ENCODE measurements at places on chromosomes 1 and 21.

DNA sequence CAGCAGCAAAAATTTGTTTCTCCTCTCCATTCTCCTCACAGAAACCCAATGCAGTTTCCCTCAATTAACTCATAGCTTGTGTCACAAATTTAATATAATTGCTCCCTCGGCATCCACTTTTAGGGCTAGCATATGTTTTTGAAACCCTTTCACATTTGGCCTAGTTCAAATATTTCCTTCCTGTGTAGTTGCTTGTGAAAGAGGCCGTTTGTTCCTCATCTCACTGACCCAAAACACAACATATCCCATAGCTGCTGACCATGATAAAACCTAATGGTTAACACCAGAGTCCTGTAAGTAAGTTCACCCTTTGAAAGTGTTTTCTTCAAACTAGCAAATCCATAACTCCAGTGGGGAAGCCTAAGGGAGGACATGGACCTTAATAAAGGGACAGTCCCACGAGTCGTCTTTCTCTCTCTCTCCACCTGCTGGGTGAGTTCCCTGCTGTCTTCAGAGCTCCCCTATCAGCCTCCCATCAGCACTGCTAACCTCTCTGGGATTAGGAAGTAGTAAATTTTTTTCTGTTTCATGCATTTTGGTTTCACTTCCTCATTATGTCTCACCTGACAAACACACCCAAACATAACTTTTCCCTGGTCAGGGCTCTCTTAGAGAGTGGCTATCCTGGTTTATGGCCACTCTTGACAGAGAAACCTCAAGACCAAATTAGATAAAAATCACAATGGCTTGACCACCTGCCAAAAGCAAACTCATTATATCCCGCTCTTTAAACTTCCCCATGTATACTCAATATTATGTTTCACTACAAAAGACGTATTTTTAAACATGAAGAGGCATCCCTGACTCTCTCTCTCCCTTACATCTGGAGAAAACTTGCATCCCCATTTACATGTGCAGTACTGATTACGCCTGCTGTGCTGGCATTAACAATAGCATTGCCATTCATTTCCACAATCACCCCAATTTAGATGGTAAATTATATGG is 177.7 kb upstream of the HP1BP3 start:
- no peak for DNase-seq

- DNase-seq = no peak
These were observed 36.6 kb upstream of the ACTA1 start for GRCh38 chr1:229470406-229471043.

- no peak for DNase-seq
These were observed 100.4 kb downstream of the AJAP1 start for GRCh38 chr1:4754816-4755215.

DNA sequence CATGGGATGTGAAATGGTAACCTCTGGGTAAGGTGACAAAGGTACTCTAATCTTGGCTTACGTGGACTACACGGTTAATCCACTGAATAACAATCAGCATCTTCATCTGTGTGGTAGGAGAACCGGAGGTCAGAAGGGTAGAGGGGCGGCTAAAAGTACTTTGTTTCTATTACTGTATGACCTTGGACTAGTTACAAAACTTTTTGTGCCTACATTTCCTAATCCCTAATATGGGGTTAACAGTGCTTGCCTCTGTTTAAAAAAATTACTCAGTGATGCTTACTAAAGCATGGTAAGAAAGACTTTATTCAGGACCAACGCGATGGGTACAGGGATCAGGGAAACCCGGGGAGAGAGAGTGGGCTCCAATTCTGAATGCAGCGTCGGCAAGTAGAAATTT is 1.7 kb upstream of the MRPS6 start:
- DNase-seq = no peak

- no peak for DNase-seq
These were observed at the start of gene RXFP4 for GRCh38 chr1:155940993-155941844. TSS of gene RXFP4 (plus strand) at chr1:155941638. CDS start at chr1:155941710, 72 bp downstream.

DNA sequence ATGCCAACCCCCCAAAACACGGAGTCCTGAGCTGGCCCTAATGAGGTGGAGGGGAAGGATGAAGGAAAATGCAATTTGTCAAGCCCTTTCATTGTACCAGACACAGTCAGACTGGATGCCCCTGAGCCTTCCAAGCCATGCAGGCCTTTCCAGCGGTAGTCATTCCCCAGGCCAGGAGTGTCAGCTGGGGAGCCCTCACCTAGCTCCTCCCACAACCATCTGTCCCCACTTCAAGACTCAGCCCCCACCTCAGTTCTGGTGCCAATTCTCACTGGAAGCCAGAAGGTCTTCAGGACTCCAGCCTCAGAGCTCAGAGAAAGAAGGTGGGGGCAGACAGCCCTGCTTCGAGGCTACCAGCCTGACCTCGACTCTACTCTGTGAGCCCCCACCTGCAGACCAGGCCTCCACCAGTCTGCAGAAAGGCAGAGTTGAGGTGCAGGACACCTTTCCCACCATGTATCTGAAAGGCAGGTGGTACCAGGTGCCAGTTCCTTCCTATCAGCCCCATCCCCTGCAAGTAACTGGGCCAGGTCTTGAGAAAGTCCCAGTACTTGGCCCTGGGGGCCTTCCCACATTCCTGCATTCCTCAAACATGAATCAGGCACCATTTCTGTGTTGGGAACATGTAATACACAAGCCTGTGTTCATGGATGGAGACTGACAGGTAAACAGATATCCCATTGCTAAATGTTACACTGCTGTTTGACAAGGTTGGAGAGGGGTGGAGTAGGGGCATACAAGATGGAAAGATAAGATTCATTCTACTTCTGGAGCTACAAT is 180.6 kb upstream of the EDN2 start:
- no peak for DNase-seq

GRCh38 chr1:53573931-53574330 is 114.7 kb downstream of the DMRTB1 start:
- DNase-seq = no peak

- DNase-seq = no peak
These were observed 17.6 kb downstream of the CAMTA1 start for GRCh38 chr1:6802893-6803292.

GRCh38 chr1:37691497-37692077 is 729 bp upstream of the CDCA8 start:
- DNase-seq = no peak

- DNase-seq = no peak
These were observed 350.2 kb downstream of the PLPP3 start for GRCh38 chr1:56229186-56229585.

DNA sequence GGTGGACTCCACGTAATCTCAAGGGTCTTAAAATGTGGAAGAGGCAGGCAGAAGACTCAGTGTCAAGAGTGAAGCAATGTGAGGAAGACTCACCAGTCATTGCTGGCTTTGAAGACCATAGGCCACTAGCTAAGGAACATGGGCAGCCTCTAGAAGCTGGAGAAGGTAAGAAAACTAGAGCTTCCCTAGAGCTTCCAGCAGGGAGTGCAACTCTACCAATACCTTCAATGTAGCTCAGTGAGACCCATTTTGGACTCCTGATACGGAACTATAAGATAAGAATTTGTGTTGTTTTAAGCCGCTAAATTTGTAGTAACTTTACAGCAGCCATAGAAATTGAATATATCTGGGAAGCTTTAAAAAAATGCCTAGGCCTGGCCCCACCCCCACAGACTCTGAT is 18.9 kb downstream of the METTL13 start:
- no peak for DNase-seq

DNA sequence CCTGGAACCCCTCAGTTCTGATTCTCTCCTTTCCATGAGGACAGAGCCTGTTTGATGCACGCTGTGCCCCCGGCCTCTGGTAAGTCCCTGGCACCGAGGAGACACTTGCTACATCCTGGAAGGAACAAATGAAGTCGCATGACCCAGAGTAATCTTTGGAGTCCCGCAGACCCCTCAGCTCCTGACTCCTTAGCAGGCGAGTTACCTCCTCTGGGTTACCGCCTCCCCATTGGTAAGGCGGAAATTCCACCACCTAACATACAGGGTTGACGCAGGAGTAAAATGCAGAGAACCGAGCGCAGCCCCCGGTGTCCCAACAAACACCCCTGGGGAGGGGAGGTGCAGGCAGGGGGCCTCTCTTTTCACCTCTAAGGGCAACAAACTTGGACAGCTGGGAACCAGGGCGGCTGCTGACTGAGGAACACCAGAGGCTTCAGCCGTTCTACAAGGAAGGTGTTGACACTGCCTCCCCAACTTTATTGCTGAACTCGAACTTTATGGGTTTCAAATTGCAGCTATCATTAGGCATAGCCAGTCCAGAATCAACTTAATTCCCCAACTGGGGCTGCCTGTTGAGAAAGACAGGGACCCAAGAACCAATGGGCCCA is 115.3 kb upstream of the IFFO2 start:
- DNase-seq = no peak

GRCh38 chr1:243244432-243244841 is 10.6 kb downstream of the CEP170 start:
- DNase-seq = no peak

DNA sequence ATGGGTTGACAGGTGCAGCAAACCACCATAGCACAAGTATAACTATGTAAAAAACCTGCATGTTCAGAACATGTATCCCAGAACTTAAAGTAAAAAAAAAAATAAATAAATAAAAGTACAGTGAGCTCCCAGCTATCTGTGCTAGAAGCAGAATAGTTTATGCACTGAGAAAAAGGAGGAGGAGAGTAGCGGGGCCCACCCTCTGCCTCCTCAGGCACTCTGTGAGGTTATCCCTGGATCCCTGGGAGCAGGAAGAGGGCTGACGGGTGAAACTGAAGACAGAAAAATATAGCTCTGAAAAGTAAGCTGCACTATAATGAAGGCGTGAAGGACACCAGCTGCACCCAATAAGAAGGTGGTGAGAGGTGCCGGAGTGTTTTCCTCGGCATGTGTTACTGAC is 117.2 kb downstream of the SIPA1L2 start:
- DNase-seq = no peak

DNA sequence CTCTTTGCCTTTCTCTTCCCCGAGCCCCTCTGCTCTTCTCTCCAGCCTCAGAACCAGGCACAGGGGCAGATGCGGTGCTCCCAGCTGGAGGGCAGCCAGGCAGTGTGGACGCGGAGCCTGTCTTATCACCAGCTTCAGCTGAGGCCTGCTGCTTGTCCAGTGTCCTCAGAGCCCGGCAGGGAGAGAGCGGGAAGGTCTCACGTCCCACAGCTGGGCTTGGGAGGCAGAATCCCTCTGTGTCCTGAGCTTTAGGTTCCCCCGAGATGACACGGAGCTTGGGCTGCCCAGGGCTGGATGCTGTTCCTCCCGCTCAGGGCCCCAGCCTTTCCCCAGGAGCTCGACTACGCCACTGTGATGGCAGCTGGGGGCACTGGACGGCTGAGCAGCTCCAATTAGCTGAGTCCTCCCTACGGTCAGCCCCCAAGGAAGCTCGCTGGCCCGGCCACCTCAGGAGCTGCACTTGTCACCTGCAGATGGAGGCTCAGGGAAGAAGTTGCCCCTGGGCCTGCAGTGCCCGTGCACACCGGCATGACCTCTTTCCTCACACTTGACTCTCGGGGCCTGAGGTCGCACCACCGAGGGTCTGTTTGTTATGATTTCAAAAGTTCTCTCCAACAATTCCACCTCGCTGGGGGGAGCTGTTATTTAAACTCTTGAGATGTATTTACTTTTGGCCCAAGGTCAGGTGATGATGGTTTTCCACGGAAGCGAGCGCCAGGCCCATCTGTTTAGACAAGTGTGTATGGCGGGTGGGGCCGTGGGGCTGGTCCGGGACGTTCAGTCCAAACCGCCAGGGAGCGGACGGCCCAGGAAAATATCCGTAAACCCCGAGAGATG is 127.3 kb downstream of the SIK1 start:
- no peak for DNase-seq

- DNase-seq = no peak
These were observed 19.7 kb downstream of the ENSA start for GRCh38 chr1:150609732-150610131.

DNA sequence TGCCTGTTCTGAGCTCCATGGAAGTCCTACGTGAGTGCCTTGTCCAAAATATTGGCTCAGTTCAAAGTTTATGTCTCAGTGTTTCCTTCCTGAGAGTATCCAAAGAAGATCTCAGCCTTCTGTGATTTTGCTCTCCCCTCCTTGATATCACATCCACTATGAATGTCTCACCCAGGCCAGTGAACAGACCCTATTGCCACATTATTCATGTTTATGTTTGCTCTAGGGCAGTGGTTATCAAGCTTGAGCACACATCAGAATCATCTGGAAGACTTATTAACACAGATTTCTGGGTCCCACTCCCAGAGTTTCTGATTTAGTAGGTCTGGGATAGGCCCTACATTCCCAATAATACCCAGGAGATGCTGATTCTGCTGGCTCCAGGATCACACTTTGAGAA is 145.0 kb upstream of the FGGY start:
- no peak for DNase-seq

DNA sequence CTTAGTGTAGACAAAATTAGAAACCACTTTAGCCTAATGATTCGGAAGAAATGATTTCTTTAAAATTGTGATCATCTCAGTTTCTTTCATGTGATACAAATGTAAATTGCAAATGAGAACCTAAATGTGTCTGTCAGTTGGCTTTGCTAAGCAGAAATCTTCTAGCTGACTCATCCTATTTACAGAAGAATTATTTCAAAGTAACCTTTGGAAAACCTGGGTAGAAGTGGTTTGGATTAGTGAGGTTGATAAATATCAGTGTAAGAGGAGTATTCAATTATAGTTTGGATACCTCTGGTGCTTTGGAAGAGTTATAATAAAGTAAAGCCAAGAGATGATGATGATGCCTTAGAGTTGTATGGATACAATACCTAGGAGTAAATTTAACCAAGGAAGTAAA is 37.4 kb downstream of the CC2D1B start:
- no peak for DNase-seq

Data from stimulated activated CD8-positive, alpha-beta memory T cell treated with anti-CD3 and anti-CD28 coated beads, Interleukin-15, amount 100 ng/mL, for 4 hours (primary cell).